ENCODE measurements at places on chromosomes 6 and 20. TPM values are rescaled to one million over a fixed set of nuclear protein-coding genes. Genes with fewer than 3 reads are reported as not detected.

DNA sequence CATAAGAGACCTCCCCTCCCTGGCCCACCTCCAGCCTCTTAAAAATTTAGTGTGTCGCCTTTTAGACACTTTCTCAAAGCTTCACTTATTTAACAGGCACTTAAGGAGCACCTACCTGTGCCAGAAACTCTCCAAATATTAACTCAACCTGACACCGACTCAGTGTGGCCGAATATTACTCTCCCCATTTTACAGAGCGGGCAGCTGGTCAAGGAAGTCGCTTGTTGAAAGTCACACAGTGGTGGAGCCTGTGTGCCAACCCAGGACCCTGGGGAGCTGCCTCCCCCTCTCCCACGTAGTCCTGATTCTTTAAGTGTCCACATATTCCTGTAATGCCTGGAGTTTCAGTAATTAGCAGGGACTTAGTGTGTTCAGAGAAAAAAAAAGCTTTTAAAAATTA is 1.0 kb upstream of the PMEPA1 start:
- H3K4me1 ChIP-seq: no peaks in the 10 kb centered on the region
- H3K4me3 ChIP-seq: no peak overlapping the region
- no peak overlapping the region for H3K27ac ChIP-seq
- DNase-seq: no peak
- peaks cover 18% of the 10 kb centered on the region for H3K27me3 ChIP-seq
- H3K36me3 ChIP-seq: no peaks in the 10 kb centered on the region

DNA sequence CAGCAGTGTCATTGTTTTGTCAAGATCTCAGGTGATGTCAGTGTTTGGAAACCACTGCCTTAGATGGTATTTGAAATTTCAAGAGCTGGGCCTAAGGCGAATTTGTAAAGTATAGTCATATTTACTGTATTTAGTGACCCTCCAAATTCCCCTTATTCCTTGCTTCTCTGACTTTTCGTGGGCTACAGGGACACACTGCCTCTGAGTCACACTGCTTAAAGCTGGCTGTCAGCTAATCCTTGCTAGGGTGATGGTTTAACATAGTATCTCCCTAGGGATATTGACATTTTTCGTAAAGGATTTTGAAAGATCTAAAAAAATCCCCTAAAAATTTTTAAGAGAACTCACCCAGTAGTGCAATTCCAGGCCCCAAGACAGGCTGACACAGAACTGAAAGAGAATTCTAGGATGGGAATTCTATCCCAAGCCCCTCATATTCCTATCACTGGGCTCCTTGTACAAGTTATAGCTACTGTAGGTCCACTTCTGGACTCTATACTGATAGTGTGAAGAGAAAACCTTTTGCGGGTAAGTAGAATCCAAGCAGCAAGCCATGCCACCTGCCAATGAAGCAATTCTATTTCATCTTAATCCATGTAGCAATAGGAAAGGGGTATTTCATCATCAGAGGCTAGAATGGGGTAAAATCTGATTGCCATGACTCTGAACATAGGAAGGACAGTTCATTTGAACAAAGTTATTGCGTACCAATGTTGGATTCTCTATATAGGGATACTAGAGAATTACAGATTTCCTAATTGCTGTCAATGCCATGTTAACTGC is 4.3 kb downstream of the BMP6 start:
- H3K36me3 ChIP-seq: no peaks in the 10 kb centered on the region
- H3K27me3 ChIP-seq: peaks cover 94% of the 10 kb centered on the region
- DNase-seq: no peak
- H3K4me1 ChIP-seq: peaks cover 48% of the 10 kb centered on the region
- H3K27ac ChIP-seq: no peak overlapping the region
- no peak overlapping the region for H3K4me3 ChIP-seq

- no peaks in the 10 kb centered on the region for H3K27me3 ChIP-seq
- no peak overlapping the region for H3K4me3 ChIP-seq
- no peaks in the 10 kb centered on the region for H3K36me3 ChIP-seq
- DNase-seq: no peak
- no peaks in the 10 kb centered on the region for H3K4me1 ChIP-seq
These were observed 374.8 kb downstream of the QKI start for GRCh38 chr6:163789199-163789810.

GRCh38 chr20:24236963-24237362 is 232.5 kb upstream of the SYNDIG1 start:
- H3K4me1 ChIP-seq: no peaks in the 10 kb centered on the region
- H3K27me3 ChIP-seq: 0 out of 2 replicates have a peak, but pooled peaks cover 1% of the 10 kb centered on the region
- H3K4me3 ChIP-seq: no peak overlapping the region
- H3K36me3 ChIP-seq: no peaks in the 10 kb centered on the region
- DNase-seq: no peak
- H3K27ac ChIP-seq: no peak overlapping the region

DNA sequence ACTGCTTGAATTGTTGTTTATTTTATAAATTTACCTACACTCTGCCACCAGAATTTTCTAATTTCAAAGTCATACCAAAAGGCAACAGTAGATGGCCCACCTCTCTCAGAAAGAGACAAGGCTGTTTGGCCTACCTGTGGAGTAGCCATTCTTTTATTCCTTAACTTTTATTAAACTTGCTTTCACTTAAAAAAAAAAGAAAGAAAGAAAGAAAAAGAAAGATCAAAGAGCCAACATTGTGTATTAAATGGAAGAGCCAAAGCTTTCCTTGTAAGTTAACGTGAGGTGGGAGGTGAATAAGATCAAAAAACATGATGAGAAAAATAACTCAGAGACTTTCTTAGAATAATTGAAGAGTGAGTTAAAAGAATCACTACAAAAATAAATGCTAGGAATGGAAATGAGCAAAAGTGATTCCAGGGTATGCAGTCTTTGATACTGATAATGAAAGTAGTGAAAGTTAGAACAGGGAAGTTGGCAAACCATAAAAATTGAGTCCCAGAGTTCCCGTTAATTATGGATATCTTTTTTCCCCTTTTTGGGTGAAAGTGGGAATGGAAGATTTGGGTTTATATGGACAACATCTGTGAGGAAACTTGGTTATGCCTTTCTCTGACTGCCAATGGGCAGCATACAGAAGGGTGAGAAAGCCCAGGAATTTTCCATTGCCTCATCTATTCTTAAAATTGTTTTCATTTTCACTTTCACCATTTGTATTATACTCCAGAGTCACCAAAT is 35.9 kb upstream of the MYB start:
- peak; percentile 34 for DNase-seq
- no peak overlapping the region for H3K4me3 ChIP-seq
- H3K27me3 ChIP-seq: no peaks in the 10 kb centered on the region

- no peak overlapping the region for H3K27ac ChIP-seq
- H3K4me3 ChIP-seq: no peak overlapping the region
- DNase-seq: no peak
- H3K36me3 ChIP-seq: peaks cover 19% of the 10 kb centered on the region
- H3K27me3 ChIP-seq: no peaks in the 10 kb centered on the region
These were observed 3.3 kb upstream of the COL11A2 start for GRCh38 chr6:33195304-33196165.

Gene CRISP3
- not detected for polyA plus RNA-seq

Gene TGM3
- polyA plus RNA-seq: not detected

GRCh38 chr6:142045380-142046278 is 87.1 kb upstream of the GJE1 start:
- H3K36me3 ChIP-seq: no peaks in the 10 kb centered on the region
- no peak overlapping the region for H3K4me3 ChIP-seq
- no peak for DNase-seq
- no peak overlapping the region for H3K27ac ChIP-seq
- H3K27me3 ChIP-seq: no peaks in the 10 kb centered on the region

Gene LY6G5C
- 0.55 TPM for polyA plus RNA-seq

GRCh38 chr6:133786016-133786415 is 102.9 kb upstream of the TCF21 start:
- no peak overlapping the region for H3K4me3 ChIP-seq
- no peaks in the 10 kb centered on the region for H3K27me3 ChIP-seq
- no peak overlapping the region for H3K27ac ChIP-seq

Gene FANCE
- 7.9 TPM for polyA plus RNA-seq

- no peaks in the 10 kb centered on the region for H3K27me3 ChIP-seq
- no peak for DNase-seq
- peaks cover 63% of the 10 kb centered on the region for H3K4me1 ChIP-seq
- H3K36me3 ChIP-seq: no peaks in the 10 kb centered on the region
These were observed 792 bp upstream of the MICA start for GRCh38 chr6:31402324-31403282.

- no peaks in the 10 kb centered on the region for H3K36me3 ChIP-seq
- DNase-seq: no peak
- no peak overlapping the region for H3K4me3 ChIP-seq
- H3K4me1 ChIP-seq: peaks cover 86% of the 10 kb centered on the region
These were observed 22.6 kb downstream of the TOP1 start for GRCh38 chr20:41051009-41051825.

DNA sequence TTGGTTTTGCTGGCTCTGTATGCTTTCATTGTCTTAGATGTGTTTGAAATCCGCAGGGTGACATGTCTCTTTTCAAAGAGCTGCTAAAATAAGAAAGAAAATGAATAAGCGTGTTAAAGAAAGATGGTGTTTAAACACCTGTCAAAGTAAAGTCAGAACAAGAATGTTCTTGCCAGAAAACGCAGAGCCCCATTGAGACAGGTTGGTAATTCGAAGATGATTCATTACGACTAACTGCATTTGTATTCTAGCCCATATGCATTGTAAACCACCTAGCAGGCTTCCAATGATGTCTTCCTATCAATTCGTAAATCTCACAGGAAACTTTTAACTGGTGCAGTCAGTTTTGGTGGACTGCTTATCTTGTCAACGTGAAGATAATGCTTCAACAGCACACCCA is 16.8 kb downstream of the PHACTR2 start:
- no peak overlapping the region for H3K4me3 ChIP-seq
- H3K4me1 ChIP-seq: peaks cover 95% of the 10 kb centered on the region
- DNase-seq: no peak
- no peaks in the 10 kb centered on the region for H3K27me3 ChIP-seq
- H3K36me3 ChIP-seq: no peaks in the 10 kb centered on the region

GRCh38 chr20:54389596-54390280 is 85.7 kb upstream of the DOK5 start:
- no peak overlapping the region for H3K4me3 ChIP-seq
- no peaks in the 10 kb centered on the region for H3K4me1 ChIP-seq
- DNase-seq: no peak
- H3K27me3 ChIP-seq: no peaks in the 10 kb centered on the region
- H3K27ac ChIP-seq: no peak overlapping the region

DNA sequence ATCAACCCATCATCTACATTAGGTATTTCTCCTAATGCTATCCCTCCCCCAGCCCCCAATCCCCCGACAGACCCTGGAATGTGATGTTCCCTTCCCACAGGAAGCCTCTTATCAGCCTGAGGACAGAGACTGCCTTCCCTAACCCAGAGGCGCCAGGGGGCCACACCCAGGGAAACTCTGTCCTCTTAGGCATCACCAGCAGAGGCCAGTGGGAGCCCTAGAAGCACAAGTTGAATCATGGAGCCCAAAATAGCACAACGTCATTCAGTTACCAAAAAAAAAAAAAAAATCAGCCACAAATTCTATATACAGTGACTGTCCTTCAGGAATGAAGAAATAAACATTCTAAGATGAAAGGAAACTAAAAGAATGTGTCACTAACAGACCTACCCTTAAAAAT is 625.7 kb downstream of the TFAP2A start:
- H3K36me3 ChIP-seq: no peaks in the 10 kb centered on the region
- H3K4me3 ChIP-seq: no peak overlapping the region
- H3K27me3 ChIP-seq: no peaks in the 10 kb centered on the region
- no peak overlapping the region for H3K27ac ChIP-seq
- DNase-seq: no peak

DNA sequence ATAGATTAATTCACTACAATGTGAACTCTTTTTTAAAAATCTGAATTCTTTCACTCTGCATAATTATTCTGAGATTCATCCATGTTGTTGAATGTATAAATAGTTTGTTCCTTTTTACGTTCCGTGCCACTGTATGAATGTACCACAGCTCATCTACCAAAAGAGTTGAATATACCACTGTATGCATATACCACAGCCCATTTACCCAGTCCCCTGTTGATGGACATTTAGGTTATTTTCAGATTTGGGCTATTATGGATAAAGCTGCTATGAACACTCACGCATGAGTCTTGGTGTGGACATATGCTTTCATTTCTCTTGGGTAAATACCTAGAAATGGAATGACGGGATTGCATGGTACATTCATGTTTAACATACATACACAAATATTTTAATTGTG is 28.2 kb downstream of the PNPLA1 start:
- H3K4me3 ChIP-seq: no peak overlapping the region
- DNase-seq: no peak
- H3K27ac ChIP-seq: no peak overlapping the region

GRCh38 chr6:106630366-106630765 is 988 bp downstream of the QRSL1 start:
- H3K4me3 ChIP-seq: peak overlapping the region; percentile 93
- peaks cover 38% of the 10 kb centered on the region for H3K4me1 ChIP-seq
- DNase-seq: no peak
- H3K27ac ChIP-seq: peak overlapping the region; percentile 90

All from HepG2 (cell line).